ENCODE measurements at places on chromosomes 6 and 20.

GRCh38 chr6:10720265-10720959 is 2.5 kb upstream of the TMEM14C start:
- no peak overlapping the region for H3K4me3 ChIP-seq
- no peaks in the 10 kb centered on the region for H3K27me3 ChIP-seq
- peaks cover 21% of the 10 kb centered on the region for H3K4me1 ChIP-seq
- DNase-seq, result no peak
- H3K27ac ChIP-seq, result no peak overlapping the region
- H3K36me3 ChIP-seq, result no peaks in the 10 kb centered on the region

DNA sequence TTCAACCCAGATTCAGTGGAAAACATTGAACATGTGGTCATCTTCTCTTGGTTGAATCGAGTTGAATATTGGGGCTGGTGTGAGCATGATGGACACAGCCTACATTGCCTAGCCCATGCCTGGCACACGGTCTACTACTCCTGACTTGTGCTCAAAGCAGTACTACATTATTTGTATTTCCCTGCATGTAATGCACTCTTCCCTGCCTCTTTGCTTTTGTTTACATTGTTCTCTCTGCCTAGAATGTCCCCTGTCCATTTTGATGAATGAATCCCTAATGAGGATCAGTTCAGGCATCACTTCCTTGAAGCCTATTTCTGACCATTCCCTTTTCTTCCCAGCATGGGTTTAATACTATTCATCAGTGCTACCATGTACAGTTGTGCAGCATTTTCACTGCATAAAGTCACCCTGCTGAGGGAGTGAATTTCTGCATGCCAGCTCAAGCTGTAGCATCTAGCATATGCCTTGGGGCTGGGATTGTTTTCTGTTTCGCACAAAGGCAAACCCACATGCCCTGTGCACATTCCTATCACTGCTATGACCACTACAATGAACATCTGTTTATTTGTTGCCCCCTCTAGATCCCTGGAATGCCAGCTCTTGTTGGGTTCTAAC is 75.3 kb upstream of the CCN6 start:
- no peaks in the 10 kb centered on the region for H3K36me3 ChIP-seq
- no peak for DNase-seq
- H3K27ac ChIP-seq, result no peak overlapping the region

- peaks cover 2% of the 10 kb centered on the region for H3K4me1 ChIP-seq
- DNase-seq, result no peak
- no peak overlapping the region for H3K4me3 ChIP-seq
- no peaks in the 10 kb centered on the region for H3K36me3 ChIP-seq
- peaks cover 14% of the 10 kb centered on the region for H3K27me3 ChIP-seq
Measured at GRCh38 chr6:90415178-90415577, 118.5 kb upstream of the BACH2 start.

- peaks cover 13% of the 10 kb centered on the region for H3K36me3 ChIP-seq
- H3K27me3 ChIP-seq, result no peaks in the 10 kb centered on the region
- H3K4me1 ChIP-seq, result peaks cover 26% of the 10 kb centered on the region
- no peak overlapping the region for H3K27ac ChIP-seq
- no peak for DNase-seq
- no peak overlapping the region for H3K4me3 ChIP-seq
Measured at GRCh38 chr20:63202021-63202420, 13.9 kb downstream of the YTHDF1 start.

- H3K27ac ChIP-seq, result no peak overlapping the region
- H3K4me1 ChIP-seq, result peaks cover 3% of the 10 kb centered on the region
- peaks cover 26% of the 10 kb centered on the region for H3K27me3 ChIP-seq
- H3K36me3 ChIP-seq, result no peaks in the 10 kb centered on the region
Measured at GRCh38 chr20:52616629-52617028, 355.5 kb upstream of the TSHZ2 start.

DNA sequence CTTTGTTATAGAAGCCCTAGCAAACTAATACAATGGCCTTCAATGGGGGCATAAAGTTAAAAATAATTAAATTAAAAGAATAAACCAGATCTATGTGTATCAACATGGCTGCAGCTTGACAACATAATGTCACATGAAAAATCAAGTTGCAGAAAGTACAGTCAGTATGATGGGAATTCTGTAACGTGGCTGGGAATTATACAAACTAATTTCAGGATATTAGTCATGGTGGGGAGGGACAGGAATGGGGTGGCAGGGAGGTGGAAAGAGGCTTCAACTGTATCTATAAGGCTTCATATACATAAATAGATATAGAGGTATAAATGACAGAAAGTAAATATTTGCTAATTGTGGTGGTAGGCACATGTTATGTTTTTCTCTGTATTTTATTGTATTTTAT is 107.1 kb downstream of the UNC5CL start:
- H3K27me3 ChIP-seq, result peaks cover 9% of the 10 kb centered on the region
- no peaks in the 10 kb centered on the region for H3K36me3 ChIP-seq
- no peak for DNase-seq
- H3K4me1 ChIP-seq, result peaks cover 9% of the 10 kb centered on the region
- H3K27ac ChIP-seq, result no peak overlapping the region
- H3K4me3 ChIP-seq, result no peak overlapping the region

DNA sequence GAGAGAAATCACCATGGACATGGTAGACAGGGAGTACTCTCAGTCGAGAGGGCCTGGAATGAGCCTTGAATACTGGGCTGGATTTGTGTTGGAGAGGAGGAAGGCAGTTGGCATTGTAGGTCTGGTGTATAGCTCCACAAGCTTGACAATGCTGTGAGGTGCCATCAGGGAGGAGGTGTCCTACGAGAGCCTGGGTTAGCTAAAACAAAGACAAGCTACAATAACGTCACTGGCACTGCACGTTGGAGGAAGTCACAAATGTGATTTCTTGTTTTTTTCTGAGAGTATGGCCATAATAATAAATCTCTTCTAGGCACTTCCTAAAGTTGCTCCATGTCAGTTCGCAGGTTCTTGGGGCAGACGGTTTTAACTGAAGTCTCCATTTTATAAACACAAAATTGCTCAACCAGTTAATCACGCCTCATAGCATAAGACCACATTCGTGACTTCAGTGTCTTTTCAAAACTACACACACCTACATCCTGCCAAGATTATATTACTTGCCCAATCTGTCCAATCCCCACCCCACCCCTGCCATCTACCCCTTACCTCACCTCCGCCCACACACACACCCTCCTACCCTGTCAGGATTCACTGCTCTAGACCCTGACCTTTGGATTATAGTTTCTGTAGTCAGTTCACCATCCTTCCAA is 4.4 kb upstream of the HLA-DMB start:
- no peak overlapping the region for H3K4me3 ChIP-seq
- peaks cover 27% of the 10 kb centered on the region for H3K27me3 ChIP-seq
- no peaks in the 10 kb centered on the region for H3K36me3 ChIP-seq

DNA sequence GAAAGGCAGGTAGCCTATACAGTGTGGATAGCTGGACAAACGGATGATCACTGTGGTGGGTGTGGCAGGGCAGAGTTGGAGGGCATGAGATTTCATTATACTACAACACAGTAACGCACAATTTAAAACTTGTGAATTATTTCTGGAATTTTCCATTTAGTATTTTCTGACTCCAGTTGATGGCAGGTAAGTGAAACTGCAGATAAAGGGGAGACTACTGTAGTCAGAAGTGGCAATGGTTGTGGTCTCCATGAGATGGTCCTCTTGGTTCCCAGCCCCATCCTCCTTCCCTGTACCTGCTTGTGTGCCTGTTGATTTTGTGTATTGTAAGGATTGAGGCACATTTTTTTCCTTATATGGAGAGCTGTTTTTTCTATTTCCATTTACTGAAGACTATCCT is 22.5 kb upstream of the SCAF8 start:
- no peak overlapping the region for H3K4me3 ChIP-seq
- H3K36me3 ChIP-seq, result no peaks in the 10 kb centered on the region
- no peak for DNase-seq
- H3K27me3 ChIP-seq, result no peaks in the 10 kb centered on the region
- H3K4me1 ChIP-seq, result peaks cover 6% of the 10 kb centered on the region

DNA sequence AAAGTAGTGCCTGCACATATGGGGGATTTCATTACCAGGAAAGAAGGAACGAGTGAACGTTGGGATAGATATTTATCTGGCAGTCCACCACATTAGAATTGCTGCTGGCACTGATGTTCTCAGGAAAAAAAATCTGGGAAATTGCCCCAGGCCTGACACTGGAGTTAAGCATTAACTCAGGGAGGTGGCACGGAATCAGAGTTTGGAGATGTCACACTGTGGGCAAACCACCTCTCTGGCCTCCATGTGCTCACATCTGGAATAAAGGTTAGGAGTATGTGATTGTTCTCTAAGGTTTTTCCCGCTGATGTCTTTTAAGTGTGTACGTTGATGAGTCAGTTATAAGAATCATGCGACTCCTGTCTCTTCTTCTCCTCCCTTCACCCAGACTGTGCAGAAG is 7.9 kb downstream of the TGM3 start:
- H3K4me3 ChIP-seq, result no peak overlapping the region
- peaks cover 5% of the 10 kb centered on the region for H3K4me1 ChIP-seq
- H3K36me3 ChIP-seq, result no peaks in the 10 kb centered on the region
- no peak for DNase-seq
- peaks cover 5% of the 10 kb centered on the region for H3K27me3 ChIP-seq
